Hematopoietic multipotent progenitor cell treated with erythropoietin and hydrocortisone succinate and interleukin-3 and kit ligand, for 8 days (in vitro differentiated cells): ENCODE measurements at places on chromosomes 6 and 20.

DNA sequence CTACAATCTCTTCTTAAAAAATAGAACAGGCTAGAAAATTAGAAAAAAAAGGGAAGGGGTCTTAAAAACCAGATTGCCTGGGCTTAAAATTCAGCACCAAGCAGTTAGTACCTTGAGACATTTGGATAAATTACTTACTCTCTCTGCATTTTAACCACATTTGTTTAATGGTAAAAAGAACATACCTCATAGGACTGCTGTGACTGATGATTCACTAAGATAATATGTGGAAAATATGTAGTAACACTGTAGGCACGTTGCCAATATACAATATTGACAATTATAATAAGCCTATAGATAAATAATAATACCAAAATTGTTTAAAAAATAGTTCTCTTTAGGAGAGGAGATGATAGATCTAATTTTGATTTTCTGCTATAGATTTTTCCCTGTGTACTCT lies 750.4 kb downstream of the TENT5A start:
- DNase-seq = no peak

DNA sequence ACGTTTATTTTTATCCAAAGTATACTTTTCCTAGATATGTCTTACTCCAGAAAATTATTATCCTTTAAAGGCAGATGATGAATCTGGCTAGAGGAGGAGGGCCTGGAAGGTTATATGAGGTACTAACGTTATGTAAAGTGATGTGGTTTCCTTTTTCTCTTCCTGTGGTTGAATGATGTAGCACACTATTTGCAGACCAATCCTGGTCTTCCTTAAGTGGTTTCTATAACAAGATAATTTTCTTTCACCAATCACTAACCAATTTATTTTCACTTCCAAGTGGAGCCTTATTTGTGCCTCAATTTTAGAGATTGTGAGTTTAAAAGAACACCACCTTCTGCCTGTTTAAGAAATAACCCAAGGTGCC lies 154.6 kb upstream of the SOX4 start:
- no peak for DNase-seq

DNA sequence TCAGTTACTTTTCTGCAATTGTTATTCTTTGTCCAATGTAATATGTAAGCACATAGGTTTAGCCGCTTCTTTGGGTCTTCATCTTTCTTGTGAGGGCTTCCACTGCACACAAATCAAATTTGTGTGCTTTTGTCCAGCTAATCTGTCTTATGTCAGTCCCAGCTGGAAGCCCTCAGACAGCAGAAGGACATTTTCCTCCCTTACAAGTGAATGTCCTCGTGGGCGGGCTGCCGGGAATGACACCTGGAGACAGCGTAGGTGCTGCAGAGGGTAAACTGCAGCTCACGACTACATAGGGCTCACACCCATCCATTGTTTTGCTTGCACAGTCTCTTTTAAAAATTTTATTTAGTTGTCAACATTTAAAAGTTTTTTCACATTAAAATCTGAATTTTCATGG lies 24.6 kb upstream of the PPP1R14C start:
- no peak for DNase-seq

- DNase-seq = no peak
Measured at GRCh38 chr6:29980511-29980910, 38.2 kb downstream of the HLA-A start.

GRCh38 chr6:131532580-131533039 lies 40.4 kb upstream of the ARG1 start:
- no peak for DNase-seq

GRCh38 chr6:8888468-8888867 lies 453.1 kb upstream of the SLC35B3 start:
- peak; percentile 8 for DNase-seq

DNA sequence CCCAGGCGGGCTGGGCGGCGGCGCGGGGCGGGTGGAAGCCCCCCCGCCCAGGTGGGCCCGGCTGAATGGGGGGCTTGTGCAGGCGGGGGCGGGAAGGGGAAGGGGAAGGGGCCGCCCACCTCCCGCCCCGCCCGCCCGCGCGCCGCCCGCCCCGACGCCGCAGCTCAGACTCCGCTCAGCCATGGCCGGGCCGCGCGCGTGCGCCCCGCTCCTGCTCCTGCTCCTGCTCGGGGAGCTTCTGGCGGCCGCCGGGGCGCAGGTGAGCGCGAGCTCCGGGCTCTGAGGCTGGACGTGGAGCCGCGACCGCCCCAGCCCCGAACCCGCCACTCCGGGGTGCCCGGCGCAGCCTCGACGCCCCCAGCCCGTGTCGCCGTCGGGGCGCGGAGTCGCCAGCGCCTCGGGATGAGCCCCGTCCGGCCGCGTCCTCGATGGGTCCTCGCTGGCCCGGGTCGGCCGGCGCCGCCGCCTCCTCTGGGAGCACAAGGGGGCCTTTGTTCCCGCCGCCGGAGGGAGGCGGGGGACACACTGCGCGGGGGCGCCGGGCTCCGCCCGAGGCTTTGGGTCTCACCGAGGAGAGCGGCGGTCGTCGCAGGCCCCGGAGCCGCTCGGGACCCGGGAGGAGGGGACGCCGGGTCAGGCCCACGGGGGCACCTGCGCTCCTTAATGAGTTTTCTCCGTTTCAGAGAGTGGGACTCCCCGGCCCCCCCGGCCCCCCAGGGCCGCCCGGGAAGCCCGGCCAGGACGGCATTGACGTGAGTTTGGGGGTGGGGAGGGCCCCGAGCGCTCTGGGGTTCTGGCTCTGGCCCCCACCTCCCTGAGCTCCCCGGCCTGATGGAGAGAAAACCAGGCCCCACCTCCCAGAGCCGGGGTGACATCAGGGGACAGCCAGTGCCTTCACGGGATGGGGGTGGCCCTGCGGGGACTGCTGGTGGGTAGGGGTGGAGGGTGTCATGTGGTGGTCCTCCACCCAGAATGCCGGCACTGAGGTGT lies at the start of gene COL9A3:
COL9A3 (plus strand) TSS at position 167 of the 990 bp plus-strand sequence; CDS start at position 182, 15 bp downstream.
- no peak for DNase-seq

DNA sequence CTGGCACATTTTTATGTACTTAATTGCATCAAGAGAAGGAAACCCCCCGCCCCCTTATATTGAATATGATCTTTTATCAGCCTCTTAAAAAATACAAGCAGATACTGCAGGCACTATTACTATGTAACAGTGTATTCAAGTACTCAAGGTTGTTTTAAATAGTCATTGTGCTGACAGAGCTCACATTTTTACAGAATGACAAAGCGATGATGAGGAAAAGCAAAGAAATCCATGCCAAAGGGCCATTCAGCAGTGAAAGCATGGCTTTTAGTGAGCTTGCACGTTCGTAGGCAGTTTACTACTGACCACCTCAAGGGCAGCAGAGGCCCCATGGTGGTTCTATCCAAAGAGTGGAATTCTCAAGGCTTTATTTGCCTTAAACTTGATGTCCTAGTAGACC lies 146.8 kb downstream of the RPS12 start:
- no peak for DNase-seq

DNA sequence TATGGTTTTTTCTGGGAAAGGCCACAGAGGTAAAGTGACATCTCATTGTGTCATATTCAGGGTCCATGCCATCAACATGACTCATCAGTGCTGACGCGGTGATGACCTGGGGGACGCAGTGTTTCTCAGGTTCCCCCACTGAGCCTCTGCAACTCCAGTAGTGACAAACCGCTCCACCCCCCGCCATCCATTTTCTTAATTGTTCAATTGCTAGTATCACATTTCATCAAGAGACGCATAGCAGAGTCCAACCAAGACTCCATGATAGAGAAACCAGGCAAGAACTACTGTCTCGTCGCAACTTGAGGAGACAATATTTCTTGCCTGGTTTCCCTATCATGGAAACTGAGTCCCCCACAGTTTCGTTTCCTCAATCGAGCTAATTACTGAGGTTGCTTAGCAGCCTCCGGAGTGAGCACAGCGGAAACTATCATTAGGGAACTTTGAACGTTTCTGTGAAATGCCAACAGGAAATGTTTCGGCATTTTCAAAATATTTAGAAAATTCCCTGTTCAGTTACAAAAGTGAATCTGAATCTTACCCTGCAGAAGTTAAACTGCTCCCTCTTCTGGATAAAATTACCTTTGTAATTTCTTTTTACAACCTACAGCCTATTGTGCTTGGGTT lies 12.2 kb upstream of the SERPINB1 start:
- peak; percentile 53 for DNase-seq

DNA sequence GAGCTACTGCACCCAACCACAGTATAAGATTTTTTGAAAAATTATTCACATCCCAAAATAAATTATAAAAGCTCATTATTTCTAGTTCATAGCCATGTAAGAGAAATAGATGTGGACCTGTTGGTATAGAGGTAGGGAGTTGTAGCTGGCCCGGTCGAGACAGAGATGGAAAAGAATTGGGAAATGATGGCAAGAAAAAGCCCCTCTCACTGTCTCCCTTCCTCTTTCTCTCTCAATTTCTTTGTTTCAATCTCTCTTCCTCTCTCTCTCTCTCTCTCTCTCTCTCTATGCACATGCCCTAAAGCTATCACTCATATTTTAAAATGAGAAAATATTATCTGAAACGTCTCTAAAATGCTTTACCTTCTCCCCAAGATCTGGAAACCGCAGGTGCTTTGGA lies 80.7 kb upstream of the CD83 start:
- no peak for DNase-seq

- DNase-seq = no peak
Measured at GRCh38 chr20:38172408-38172807, 7.3 kb upstream of the TGM2 start.

DNA sequence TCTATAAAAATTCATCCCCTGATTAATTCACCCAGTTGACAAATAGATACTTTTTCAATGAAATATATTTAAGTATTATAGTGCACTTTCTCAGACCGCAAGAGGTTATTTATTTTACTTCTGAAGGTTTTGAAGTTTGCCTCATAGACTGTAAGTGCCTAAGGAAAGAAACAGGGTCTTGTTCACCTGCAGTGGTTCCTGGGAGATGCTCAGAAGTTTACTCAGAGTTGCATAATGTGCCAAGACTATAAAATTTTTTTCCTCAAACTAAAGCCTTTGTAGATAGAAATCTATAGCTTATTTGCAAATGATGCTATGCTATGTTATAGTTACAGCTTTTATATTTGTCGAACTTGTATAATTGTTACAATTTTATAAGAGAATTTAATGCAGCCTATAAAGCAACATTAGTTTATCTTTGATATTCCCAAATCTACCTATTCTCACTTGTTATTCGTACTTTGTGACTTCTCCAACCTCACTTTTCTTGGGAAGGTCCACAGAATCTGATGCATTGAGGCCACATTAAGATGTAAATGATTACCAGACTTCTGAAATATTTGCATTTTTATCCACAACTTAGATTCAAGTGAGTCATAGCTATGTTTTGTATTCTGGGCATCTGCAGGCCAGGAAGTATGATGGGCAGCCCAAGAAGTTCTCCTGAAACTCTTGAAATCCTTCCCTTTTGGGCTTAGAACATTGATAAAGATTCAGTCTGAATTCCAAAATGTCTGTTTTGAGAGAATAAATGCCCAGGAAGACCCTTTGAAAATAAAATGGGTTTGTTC lies 35.7 kb downstream of the KCNQ5 start:
- DNase-seq = no peak

GRCh38 chr6:89927791-89928550 lies 33.7 kb downstream of the GJA10 start:
- DNase-seq = no peak

- no peak for DNase-seq
Measured at GRCh38 chr20:48352042-48352441, 475.8 kb downstream of the PREX1 start.

DNA sequence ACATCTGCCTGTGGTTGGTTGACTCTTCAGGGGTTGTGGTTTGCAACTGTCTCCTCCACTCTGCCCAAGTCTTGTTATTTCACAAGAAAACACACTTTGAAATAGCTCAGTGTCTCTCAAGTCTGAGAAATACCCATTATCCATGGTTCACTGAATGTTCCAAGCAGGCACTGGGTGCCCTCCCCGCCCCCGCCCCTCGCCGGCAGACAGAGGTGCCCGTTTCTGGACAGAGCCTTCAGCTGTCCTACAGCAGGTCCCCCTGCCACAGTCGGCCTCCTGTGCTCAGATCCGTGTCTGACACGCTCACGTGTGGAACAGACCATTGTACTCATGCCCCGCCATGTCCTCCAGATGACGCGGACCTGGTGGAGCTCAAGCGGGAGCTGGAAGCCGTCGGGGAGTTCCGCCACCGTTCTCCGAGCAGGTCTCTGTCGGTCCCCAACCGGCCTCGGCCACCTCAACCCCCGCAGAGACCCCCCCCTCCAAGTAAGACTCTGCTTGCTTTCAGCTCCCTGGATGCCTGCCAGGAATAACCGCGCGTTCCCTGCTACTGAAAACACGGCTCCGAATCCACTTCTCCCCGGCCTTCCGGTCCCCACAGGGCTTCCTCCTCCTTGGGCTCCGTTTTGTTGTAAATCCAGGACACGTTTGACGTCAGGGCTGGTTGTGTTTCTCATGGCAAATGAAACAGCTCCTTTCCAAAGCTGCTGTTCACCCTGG lies 81.4 kb downstream of the SERAC1 start:
- no peak for DNase-seq

- no peak for DNase-seq
Measured at GRCh38 chr20:2755451-2756055, 44.9 kb downstream of the CPXM1 start.
